Progenitor cell of endocrine pancreas (in vitro differentiated cells): ENCODE measurements at places on chromosomes 2 and 18. TPM values are rescaled to one million over a fixed set of nuclear protein-coding genes. Genes with fewer than 3 reads are reported as not detected.

- no peak for DNase-seq
Observed at GRCh38 chr2:20113986-20114938, 62.8 kb upstream of the LAPTM4A start.

DNA sequence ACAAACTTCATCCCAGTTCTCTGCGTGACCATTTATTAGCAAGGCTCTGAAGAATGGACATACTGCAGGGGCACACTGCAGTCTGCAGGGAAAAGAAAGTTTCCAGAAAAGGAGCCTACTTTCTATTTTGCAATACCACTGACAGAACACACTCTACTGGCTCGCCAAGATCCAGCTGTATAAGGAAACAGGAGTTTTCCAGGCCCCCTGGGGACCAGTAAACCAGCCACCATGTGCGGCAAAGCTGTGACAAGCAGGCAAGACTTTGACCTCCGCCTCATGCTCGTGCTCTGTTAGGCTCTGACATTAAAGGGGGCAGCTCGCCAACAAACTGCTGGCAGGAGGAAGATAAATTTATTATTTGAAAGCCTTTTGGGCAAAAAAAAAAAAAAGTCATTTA lies 67.3 kb downstream of the CCBE1 start:
- no peak for DNase-seq

- DNase-seq: no peak
Observed at GRCh38 chr2:104762031-104762430, 91.9 kb upstream of the POU3F3 start.

DNA sequence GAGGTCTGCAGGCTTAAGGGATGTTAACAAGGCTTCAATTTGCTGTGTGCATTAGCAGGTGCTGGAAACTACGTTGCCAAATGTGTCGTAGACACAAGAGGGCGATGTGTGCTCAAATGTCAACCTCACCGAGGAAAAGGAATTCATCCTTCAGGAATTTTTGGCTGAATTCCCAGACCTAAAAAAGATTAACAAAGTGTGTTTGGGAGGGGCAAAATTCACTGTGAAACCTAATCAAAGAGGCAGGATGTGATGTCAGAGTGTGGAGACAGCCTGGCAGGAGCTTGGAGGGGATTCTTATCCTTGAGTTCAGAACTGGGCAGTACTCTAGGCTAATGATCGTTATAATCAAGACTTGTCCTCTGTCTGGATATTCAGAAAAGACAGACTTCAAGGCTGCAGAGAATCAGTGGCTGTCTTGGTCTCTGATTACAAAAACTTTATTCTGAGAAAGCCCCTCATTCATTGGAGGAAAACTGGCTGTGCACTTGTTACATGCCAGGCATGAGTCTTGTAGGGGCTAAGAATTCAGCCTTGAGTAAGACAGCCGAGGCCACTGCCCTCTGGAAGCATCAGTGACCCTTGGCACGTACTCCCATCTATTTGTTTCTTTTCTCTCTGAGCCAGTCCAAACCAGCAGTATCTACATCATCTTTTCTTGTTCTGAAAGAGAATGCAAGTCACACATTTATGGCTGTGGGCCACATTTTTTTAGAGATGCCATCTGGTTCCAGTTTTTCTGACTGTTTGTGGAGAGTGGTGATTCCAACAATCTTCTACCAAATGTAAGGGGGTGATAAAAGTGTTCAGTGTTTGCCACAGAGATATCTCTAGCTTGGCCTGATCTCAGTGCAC lies 18.7 kb upstream of the SCYGR1 start:
- peak; percentile 14 for DNase-seq

DNA sequence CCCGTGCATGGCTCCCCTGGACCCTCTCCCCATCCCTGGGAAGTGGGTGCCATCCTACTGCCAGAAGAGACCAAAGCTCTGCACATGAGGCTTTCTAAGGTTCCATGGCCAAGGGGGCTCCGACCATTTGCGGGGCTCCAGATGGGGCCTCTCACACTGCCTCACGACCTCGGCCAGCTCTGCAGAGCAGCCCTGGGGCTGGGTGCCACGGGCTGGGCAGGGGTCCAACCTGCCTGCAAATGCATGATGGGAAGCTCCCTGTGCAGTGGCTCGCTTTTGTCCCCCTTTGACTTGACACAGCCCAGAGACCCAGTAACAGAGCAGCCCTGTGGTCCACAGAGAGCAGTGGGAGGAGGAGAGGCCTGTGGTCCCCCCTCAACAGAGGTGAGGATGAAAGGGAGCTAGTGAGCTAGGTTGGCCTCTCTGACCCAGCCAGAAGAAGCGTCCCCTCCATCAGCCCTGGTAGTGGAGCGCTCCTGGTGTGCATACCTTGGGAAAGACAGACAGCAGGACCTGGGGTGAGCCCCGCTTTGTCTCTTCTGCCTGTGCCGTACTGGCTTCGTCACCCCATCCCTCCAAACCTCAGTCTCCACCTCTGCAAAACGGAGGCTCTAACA lies 174.1 kb downstream of the DDX1 start:
- DNase-seq: no peak

DNA sequence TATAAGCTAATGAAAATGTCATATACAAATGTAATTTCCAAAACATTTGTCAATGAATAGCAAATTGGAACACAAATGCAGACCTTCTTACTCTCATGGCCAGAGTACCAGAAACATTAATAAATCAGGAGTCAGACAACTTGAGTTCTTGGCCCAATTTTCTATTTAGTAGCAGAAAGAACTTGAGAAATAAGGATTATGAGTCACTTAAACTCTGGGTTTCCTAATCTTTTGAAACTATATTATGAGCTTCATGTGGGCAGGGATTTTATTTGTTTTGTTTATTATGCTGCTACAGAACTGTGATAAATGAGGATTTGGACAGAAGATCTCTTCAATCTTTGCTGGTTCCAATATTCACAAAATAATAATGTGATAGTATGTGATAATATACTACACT lies 686.7 kb downstream of the NR4A2 start:
- DNase-seq: no peak

DNA sequence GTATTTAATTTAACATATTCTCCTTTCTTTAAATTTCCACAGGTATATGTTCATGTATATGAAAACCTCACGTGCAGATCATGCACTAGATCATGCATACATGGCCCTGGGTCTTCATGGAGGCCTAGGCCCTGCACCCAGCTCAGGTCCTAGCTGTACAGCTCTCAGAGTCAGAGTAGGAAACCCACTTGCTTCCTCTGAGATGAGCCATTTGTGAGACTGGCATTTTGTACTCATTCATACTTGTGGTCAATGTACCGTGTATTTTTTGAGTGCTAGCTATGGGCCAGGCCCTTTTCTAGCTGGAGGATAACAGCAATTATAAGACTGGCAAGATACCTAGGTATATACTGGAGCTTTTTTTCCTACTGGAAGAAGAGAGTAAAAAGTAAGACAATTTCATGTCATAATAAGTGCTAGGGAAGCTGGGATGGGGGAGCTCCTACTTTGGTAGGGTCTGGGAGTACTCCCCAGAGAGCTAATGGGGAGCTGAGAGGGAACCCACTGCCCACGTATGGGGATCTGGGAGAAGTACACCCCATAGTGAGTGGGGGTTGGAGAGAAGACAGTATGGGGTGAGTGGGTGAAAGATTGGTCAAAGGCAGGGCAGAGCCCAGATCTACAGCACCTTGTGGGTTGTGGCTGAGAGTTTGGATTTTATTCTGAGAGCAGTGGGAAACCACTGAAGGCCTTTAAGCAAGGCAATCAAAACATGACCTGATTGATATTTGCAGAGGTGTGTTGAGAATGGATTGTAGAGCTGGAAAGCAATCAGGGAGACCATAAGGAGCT lies 72.0 kb downstream of the POLE4 start:
- no peak for DNase-seq

DNA sequence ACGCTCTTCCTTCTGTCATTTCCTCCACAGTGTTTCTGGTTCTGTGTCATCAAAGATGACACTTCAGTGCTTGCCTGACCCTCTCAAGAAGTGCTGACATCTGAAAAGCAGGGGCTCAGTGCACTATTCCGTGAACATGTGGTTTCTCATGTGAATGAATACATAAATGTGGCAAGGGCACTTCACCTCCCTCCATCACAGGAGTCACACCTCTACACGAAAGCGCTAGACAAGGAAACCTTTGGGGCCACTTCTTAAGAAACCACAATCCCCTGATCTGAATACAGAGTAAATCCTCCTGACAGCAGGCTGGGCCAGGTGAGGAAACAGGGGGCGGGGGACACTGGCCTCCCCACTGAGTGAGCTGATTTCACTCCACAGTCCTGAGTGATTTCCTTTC lies 145.8 kb upstream of the ACAA2 start:
- no peak for DNase-seq

DNA sequence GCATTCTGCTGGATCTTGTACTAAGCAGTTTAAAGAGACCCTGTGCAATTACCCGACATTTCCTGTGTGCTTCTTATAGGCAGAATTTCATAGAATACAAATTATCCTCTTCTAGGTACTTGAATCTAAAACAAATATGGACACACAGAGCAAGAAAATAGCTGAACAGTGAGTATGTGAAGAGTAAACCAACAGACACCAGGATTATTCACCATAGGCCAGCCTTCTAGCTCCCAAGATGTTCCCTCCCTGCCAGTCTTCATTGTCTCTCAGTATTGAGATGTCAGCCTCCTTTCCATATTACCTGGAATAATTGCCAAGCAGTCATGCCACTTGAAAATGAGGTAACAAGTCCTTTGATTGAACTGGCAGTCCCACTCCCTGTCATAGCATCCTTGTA lies 187.1 kb downstream of the PTPRM start:
- no peak for DNase-seq

GRCh38 chr2:216424274-216424673 lies 12.0 kb downstream of the SMARCAL1 start:
- DNase-seq: no peak

GRCh38 chr2:70985956-70986355 lies 7.5 kb downstream of the ANKRD53 start:
- DNase-seq: no peak

DNA sequence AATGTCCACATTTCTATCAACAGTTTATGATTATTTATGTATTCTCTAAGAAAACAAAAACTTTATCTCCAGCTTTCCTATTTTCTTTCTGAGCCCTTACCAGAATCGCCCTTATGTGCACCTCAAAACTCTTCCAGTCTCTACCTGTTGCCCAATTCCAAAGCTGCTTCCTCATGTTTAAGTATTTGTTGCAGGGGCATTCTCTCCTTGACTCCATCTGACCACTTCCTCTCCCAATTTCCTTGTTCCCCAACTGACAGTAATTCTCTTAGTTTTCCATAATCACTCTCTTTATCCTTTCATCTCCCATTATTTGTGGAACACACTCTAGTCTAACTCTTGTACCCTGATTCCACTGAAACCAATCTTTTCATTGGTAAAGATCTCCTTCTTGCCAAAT lies 105.4 kb upstream of the RBBP8 start:
- no peak for DNase-seq

- DNase-seq: no peak
Observed at GRCh38 chr2:229674830-229675530, 39.4 kb downstream of the DNER start.

DNA sequence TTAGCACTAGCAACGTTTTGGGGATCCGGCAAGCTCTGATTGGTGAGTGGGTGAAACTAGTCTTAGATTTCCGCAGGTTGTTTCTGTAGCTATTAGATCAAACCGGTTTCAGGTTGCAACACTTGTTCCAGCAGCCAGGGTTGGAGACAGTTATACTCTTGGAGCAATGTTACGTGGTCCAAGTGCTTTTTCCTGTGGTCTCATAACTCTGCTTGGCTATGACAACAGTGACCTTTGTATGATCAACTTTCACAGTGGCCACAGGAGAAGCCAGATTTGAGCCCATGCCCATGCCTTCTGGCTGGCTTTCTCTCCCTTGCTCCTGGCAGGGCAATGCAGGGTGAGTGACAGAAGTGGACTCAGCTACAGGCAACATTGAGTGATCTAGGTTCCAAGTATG lies 84.5 kb upstream of the TAF1B start:
- DNase-seq: no peak

GRCh38 chr2:112156152-112156986 lies 18.2 kb downstream of the FBLN7 start:
- no peak for DNase-seq

The EMILIN1 gene
- total RNA-seq: 1.1 and 2.5 TPM in 2 replicates

The SIX3 gene
- total RNA-seq: not detected in 2 replicates

The OSBPL6 gene
- 2.0 and 2.4 TPM in 2 replicates for total RNA-seq

The CDK5R2 gene
- 5.1 and 6.2 TPM in 2 replicates for total RNA-seq

The DNAJC5G gene
- total RNA-seq: not detected in 2 replicates

The PLGLB1 gene
- total RNA-seq: 6.9 and 8.6 TPM in 2 replicates
